NCI-H1105 treated with DMSO at 0.1 percent for 48 hours (cell line): ENCODE measurements at places on chromosomes 5 and 9.

GRCh38 chr9:96157675-96158074 lies 144.3 kb downstream of the HSD17B3 start:
- DNase-seq = no peak

DNA sequence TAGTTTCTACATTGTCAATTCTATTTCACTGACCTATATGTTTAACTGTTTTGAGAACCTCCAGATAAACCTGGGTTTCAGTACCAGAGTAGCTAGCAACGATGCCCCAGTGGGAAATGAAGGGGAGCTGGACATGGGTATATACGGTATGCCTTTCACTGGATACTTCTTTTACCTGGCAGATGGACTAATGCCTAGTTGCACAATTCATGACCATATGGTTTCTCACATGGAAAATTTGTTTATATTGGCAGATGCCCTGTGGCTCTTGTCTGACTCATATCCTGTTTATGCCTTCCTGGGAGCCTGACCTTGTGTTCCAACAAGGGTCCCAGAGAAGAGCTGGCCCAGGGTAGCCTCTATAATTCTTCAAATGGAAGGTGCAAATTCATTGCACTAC lies 144.1 kb downstream of the MAT2B start:
- DNase-seq = no peak

DNA sequence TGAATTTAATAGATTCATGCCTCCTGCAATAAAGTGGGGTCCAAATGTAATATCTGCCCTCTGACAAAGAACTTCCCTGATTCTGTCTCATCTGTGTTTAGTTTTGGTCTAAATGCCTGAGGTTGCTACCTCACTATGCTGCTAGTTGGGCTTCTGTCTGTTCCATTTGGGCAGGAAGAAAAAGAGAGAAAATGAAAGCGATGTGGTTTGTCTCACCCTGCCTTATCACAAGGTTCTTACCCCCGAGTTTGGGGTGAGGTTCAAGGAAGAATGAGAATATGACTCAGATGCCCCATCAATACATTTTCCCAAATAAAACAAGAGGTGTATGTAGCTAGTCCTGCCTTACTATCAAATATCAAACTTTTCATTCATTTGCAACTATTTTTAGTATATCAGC lies 132.1 kb upstream of the MTAP start:
- no peak for DNase-seq

GRCh38 chr9:120539951-120540350 lies 40.0 kb downstream of the CDK5RAP2 start:
- no peak for DNase-seq

DNA sequence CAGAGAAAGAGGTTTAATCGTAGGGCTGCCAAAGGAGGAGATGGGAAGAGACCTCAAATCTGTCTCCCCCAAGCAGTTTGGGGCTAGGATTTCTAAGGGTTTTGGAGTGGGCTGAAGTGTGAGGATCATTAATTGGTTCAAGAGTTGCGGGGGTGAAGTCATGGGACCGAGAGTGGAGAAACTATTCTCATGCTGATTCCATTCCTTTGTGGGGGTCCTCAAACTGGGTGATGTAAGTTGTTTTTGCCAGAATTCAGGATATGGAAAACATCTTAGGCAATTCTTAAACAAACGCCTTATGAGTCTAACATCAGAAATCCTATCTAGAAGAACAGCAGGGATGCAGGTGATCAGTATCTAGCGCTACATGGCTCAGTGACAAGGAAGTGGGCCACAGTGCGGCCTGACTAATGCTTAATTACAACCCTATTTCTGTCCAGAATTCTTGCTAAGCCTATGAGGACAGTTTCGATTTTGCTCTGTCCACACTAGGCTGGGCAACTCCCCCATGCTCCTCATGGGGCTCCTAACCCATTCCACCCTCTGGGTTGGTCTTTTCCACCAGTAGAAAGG lies 27.7 kb upstream of the TRIO start:
- no peak for DNase-seq

GRCh38 chr5:111813537-111813936 lies 56.5 kb upstream of the NREP start:
- DNase-seq = no peak

DNA sequence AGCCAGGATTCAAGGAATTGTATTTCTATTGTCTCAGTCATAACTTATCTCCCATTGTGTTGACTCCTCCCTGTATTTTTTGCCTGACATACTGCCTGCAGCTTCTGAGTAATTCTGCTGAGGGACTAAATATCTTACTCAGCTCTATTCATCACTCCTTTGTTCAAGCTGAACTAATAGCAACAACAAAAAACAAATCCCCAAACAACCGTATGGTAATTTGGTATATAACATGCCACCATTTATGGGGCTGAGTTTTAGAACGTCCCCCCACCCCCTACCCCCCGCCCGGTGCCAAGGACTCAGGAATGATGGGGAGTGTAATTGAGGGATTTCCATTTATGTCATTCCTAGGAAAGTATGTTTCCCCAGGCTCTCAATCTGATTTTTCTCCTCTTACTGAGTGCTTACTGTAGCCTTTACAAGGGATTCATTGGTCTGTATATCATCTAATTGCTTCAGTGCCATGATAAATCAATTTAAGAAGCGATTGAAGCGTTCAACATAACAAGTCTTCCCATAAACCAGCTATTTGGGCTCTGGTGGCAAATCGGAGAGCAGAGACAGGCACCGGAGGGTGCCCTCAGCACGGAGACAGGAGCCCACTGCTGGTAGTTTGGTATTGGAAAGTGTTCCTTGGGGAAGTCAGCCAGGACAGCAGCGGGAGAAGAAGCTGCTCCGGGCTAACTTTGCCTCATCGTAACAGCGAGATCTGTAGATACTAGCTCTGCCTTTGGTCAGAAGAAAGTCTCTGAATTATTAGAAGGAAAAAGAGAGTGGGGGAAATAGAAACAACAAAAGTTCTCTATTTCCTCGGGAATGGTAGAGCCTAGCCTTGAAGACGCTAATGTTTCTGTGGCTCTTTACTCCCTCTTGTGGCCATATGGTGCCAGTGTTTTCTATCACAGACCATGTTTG lies 40.7 kb upstream of the HSD17B4 start:
- peak; percentile 64 for DNase-seq

DNA sequence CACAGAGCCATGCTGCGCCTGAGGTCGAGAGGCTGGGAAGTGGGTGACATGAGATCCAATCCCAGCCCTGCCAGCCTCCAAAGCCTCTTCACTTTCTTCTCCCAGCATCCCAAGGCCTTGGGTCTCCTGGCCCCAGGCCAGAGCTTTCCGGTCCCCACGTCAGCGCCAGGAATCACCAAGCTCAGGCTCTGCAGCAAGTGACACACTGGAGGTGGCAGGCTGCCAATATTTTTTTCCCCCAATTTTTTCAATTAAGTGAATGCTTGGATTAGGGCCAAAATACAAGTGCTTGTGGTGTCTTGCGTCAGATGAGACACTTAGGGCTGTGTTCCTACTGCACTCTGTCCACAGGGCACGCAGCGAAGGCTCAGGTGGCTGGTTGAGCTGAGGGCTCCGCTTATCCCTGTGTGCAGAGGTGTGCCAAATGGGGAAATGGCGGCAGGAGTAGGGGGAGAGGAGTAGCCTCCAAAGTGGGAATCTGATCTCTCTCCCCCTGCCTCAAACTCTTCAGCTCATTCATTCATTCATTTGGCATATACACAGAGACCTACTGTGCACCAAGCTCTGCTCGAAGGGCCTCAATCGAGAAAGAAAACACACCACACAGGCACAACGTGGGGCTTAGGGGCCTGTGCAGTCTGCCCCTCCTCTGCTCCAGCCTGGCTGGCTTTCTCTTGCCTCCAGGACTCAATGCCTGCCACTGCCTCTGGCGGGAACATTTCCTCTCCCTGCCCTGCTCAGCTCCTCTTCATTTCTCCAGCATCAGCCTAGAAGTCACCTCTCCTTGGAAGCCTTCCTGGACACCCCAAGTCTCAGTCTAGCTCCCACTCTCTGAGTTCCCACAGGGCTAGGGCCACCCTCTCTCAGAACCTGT lies 16.6 kb downstream of the SH3PXD2B start:
- DNase-seq = peak; percentile 96

DNA sequence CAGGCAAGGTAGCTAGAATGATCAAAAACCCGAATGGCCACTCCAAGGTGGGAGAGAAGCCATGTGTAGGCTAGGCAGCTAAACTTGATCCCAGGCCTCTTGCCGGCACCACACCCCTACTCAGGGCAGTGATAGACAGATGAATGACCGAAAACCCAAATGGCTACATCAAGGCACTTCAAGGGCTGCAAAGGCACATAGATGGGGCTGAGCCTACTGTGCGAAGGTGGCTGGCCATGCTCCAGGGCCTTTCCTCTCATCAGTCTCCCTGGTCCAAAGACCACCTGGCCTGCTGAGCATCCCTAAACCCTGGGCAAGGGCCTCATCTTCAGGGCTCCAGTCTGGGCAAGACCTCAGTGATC lies 3.7 kb upstream of the TIFAB start:
- DNase-seq = no peak

- peak; percentile 9 for DNase-seq
Observed at GRCh38 chr5:147835386-147835798, 3.9 kb upstream of the SPINK1 start.

GRCh38 chr9:134811079-134811672 lies 69.4 kb upstream of the FCN2 start:
- DNase-seq = no peak

DNA sequence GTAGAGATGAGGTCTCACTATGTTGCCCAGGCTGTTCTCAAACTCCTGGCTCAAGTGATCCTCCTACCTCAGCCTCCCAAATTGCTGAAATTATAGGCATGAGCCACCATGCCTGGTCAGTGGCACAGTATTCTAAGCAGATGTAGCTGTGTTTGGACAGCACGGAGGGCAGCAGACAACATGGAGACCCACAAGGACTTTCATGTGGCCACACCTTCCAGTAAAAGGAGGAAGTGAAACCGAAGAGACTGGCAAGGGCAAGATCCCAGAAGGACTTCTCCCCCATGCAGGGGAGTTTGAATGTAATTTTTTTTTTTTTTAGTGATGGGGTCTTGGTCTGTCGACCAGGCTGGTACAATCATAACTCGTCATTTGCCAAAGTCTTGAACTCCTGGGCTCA lies 172.2 kb downstream of the TRPM3 start:
- DNase-seq = no peak

GRCh38 chr5:683551-684481 lies 9.3 kb downstream of the TPPP start:
- DNase-seq = no peak

DNA sequence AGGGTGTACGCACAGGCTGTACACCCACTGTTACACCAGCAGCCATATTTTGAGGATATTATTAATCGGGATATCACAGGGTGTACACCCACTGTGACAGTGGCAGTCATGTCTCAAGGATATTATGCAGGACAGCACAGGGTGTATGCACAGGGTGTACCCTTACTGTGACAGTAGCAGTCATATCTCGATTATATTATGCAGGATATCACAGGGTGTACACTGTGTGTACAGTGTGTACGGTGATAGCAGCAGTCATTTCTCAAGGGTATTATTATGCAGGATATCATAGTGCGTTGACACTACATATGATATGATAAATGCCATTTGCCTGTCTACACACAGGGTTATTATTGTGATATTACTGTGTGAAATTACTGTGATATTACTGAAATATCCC lies 80.5 kb upstream of the SLC25A48 start:
- no peak for DNase-seq

GRCh38 chr5:77560677-77561263 lies 68.7 kb upstream of the WDR41 start:
- DNase-seq = peak; percentile 47

- DNase-seq = no peak
Observed at GRCh38 chr9:6562201-6562600, 83.3 kb downstream of the GLDC start.

GRCh38 chr5:175656966-175657365 lies 905 bp upstream of the HRH2 start:
- no peak for DNase-seq

DNA sequence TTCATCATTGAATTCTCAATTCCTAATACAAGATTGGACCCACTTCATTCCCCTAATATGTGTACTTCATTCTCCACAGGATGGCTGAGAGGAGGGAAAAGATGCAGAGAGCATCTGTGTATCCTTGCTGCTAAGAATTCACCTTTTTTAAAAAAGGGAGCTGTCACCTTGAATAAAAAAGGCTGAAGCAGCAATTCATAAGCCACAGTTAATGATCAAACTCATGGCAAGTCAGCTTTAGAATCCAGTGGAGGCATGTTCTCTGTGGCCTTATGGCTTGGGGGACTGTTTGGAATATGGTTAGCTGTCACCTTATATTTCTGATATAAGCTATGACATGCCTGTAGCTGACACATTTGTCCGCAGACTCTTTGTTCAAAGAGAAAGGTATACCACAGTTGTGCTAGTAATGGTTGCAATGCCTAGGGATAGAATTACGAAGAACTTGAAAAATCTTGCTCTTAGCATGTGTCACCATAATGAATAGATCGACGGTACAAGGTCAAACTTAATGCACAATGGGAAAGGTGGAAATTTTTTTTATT lies 256.8 kb upstream of the TNC start:
- no peak for DNase-seq

DNA sequence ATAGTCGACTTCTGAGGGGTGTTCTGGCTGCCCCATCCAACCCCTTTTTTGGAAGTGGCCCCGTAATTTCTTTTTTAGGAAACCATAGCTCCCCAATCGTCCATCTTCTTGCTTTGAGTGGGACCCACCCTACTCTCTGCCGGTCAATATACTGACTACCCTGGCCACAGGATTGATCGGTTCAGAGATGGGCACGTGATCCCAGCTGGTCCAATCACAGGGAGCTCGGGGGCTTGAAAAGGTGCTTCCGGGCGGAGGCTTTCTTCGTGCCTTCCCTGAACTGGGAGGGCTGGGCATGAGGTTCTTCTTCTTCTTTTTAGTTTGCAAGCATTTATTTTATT lies 78.7 kb upstream of the SH3PXD2B start:
- no peak for DNase-seq

DNA sequence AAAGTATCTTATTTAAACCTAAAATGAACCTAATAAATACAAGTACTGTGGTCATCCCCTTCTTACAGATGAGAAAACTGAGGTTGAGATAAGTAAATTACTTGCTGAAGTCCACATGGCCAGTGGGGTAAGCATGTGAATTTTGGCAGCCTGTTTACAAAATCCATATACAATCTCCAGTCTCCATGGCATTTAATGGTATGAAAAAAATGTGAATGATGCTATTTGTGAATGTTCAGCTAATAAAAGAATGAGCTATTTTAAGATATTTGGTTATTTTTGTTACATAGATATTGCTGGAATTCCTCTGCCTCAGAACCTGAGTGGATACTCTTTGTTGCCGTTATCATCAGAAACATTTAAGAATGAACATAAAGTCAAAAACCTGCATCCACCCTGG lies 19.3 kb upstream of the GPR150 start:
- no peak for DNase-seq

GRCh38 chr5:144247131-144247530 lies 76.5 kb downstream of the KCTD16 start:
- no peak for DNase-seq

- DNase-seq = no peak
Observed at GRCh38 chr5:147176422-147176821, 58.4 kb upstream of the STK32A start.
